ENCODE measurements at places on chromosomes 11 and 22.

GRCh38 chr11:111814557-111815320 lies 48.5 kb upstream of the PPP2R1B start:
- peak; percentile 74 for DNase-seq

DNA sequence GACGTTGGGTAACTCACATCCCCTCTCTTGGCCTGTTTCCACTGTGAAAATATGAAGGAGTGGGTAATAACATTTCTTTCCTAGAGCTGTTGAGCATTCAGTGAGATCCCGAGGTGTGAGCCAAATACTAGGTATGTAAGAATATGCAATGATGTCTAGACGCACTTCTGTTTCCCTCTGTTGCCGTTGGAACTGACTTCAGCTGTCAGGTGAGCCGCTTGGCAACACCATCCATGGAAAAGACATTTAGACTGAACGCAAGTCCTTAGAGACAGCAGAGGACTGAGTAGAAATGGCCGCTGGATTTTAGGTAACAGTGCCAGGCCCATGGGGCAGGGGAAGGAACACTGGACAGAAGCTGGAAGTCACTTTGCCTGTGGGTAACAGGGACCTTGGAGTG lies 29.5 kb upstream of the SHANK2 start:
- no peak for DNase-seq

- no peak for DNase-seq
Observed at GRCh38 chr11:78914503-78914902, 339.8 kb upstream of the NARS2 start.

DNA sequence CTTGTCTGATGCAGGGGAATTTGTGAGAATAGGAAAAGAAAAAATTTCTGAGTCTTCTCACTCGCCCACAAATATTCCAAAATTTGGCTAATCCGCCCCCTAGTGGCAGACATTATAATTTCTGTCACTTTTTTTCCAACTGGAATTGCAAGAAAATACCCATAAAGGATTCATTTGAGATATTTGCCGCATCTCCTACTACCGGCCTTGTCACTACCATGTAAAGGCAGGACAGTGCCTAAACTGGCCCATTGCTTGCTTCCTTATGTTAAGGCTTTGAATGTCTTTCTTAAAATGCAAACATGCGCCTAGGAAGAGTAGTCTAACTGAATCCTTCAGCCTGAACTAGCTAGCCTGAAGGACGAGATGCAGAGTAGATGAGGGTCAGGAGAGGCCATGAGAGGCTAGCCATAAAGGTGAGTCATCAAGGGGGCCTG lies 9.3 kb upstream of the CEP295 start:
- peak; percentile 63 for DNase-seq

DNA sequence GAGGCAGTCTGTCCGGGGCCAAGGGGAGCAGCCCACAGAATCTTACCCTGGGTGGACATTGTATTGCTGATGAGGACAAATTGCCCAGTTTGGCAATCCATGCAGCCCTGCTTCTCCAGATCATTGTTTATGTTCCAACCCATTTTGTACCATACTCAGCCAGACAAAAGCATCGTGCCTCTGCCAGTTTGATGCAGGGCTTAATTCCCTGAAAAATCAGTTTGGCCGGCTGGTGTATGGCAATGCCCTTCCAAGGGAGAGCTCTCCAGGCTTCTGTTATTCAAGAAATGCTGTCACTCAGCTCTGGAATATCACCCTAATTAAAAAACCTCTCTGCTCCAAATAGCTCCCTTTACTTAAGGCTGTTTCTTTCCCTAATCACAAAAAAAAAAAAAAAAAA lies 697.7 kb downstream of the TBC1D22A start:
- no peak for DNase-seq

DNA sequence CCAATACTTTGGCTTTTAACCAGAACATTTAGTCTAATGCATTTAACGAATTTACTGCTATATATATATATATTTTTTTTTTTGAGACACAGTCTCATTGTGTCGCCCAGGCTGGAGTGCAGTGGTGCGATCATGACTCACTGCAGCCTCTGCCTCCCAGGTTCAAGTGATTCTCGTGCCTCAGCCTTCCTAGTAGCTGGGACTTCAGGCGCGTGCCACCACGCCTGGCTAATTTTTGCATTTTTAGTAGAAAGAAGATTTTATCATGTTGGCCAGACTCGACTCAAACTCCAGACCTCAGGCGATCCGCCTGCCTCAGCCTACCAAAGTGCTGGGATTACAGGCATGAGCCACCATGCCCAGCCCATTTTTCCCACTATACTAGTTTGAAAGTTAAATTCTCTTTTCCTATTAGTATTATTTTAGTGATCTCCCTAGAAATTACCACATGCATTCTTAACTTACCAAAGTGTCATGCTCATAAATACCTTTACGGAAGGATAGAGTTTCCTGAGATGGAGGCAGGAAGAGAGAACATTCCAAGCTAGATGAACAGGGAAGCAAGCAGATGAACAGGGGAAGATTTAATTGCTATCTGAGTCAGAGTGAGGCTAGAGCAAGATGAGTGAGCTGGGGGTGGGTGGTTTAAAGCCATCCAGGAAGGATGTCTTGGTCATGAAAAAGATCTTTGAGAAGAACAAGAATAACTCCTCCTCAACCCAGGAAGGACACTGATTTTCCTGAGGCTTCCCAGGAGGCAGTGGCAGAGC lies 4.4 kb upstream of the PGAP2 start:
- no peak for DNase-seq

GRCh38 chr11:11971906-11972547 lies 36.4 kb downstream of the DKK3 start:
- DNase-seq: no peak

All from hematopoietic multipotent progenitor cell treated with erythropoietin and hydrocortisone succinate and interleukin-3 and kit ligand, for 4 days (in vitro differentiated cells).